ENCODE measurements at places on chromosomes 6 and 20.

DNA sequence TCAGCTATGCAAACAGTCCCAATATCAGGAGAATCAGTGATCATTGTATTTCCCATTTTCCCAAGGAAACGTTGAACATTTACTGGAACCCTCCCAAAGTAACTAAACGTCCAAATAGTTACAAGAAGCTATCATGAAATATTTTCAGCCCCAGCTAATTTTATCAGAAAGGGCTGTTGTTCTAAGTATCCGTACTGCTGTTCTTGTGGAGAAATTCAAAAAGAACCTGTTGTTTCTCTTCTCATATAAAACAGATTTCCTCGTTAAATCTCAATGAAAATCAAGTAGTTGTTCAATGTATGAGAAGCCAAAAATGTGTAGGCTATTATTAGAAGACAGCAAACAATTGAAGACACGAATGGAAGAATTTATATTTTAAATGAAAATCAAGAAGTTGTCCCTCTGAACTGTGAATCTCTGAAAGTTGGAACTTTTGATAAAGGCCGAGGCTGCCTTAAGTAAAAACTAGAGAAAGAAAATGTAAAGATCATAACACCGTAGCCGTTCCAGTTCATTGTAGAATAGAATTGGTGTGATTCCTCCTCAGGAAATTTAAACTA is 107.7 kb downstream of the HFE start:
- DNase-seq, result no peak

- DNase-seq, result no peak
These were observed 268.3 kb downstream of the PRL start for GRCh38 chr6:22028403-22029090.

- no peak for DNase-seq
These were observed 4.0 kb upstream of the CAP2 start for GRCh38 chr6:17389274-17389847.

GRCh38 chr6:168583126-168583525 is 142.1 kb downstream of the SMOC2 start:
- DNase-seq, result no peak

DNA sequence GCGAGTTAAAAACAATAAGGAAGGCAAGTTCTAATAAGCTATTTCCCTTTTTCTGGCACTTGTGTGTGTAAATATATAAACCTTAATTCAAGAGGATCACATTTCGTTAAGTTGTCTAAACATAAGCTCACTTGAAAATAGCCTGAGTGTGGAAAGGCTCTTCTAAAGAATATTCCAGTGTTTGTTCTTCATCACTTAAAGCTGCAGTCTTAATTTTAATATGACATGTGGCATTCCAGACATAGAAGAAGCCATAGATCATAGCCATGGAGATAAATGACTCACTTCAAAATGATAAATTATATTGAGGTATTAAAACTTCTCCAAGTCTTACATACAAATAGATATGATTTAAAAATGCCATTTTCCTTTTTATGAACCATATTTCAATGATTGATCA is 42.1 kb downstream of the IYD start:
- DNase-seq, result no peak

GRCh38 chr20:15482525-15482924 is 1090.7 kb downstream of the KIF16B start:
- no peak for DNase-seq

GRCh38 chr6:4806337-4806725 is 30.1 kb downstream of the CDYL start:
- DNase-seq, result no peak

GRCh38 chr6:41445261-41445660 is 100.9 kb upstream of the FOXP4 start:
- DNase-seq, result no peak

DNA sequence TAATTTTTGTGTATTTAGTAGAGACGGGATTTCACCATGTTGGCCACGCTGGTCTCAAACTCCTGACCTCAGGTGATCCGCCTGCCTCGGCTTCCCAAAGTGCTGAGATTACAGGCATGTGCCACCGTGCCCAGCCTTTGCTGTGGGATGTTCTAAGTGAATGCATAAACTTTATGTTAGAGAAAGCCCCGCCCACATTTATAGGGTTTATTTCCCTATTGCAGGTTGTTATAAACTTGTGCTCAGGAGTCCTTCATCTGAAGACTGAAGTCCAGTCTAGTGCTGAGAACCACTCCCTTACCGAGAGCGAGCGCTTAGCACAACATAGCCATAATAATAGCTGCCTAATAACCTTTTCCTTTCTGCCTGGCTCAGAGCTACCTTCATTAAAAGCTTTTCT is 75.4 kb upstream of the ZNF217 start:
- no peak for DNase-seq

- no peak for DNase-seq
These were observed 7.7 kb downstream of the LSM14B start for GRCh38 chr20:62129731-62130531.

GRCh38 chr6:32110632-32111031 is 1.5 kb upstream of the TNXB start:
- no peak for DNase-seq
